ENCODE measurements at places on chromosomes 6 and 20. TPM values are rescaled to one million over a fixed set of nuclear protein-coding genes. Genes with fewer than 3 reads are reported as not detected.

The BTN1A1 gene
- total RNA-seq, result not detected

The WFDC10B gene
- not detected for total RNA-seq

The CNBD2 gene
- 1.0 TPM for total RNA-seq

The SYCP2 gene
- under 0.01 TPM for total RNA-seq

The PEDS1 gene
- 33.0 TPM for total RNA-seq

The BFSP1 gene
- total RNA-seq, result 2.7 TPM

The CEP85L gene
- total RNA-seq, result 4.5 TPM

The NQO2 gene
- 44.3 TPM for total RNA-seq

The TRERF1 gene
- 7.0 TPM for total RNA-seq

The PROCR gene
- total RNA-seq, result 32.9 TPM

The RBBP9 gene
- 18.3 TPM for total RNA-seq

The SLPI gene
- not detected for total RNA-seq

All from bronchus fibroblast of lung (primary cell).